DMS153 (cell line): ENCODE measurements at places on chromosomes 12 and 14.

DNA sequence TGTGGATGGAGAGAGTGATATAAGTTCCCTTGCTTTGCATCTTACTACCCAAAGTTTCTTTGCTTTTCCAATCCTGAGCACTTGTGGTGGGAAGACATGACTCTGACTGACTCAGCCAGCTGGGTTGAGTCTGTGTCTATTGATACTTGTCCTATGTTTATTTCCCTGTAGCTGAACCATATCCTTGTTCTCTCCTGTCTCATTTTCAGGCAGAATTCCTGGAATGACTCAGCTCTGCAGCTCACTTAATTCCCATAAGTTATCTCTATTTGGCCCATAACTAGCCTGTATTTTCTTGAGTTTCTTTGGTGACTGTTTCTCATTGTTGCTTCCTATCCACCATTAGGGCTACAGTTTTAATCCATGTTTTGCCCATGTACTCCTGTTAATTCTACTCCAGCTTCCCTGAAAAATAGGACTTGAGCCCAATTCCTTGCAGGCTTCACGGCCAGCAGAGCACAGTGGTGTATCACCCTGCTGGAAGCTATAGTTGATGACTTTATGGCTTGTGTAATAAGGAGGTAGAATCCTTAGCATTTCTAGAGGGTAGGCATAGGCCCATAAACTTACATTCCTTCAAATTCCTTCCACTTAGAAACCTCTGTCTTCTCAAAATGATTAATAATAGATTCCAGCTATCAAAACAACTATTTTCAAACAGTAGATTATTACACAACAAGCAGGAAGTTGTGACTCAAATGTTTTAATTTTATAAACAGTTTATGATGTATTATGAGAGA, 183.1 kb downstream of the TMTC3 start:
- no peak for DNase-seq

DNA sequence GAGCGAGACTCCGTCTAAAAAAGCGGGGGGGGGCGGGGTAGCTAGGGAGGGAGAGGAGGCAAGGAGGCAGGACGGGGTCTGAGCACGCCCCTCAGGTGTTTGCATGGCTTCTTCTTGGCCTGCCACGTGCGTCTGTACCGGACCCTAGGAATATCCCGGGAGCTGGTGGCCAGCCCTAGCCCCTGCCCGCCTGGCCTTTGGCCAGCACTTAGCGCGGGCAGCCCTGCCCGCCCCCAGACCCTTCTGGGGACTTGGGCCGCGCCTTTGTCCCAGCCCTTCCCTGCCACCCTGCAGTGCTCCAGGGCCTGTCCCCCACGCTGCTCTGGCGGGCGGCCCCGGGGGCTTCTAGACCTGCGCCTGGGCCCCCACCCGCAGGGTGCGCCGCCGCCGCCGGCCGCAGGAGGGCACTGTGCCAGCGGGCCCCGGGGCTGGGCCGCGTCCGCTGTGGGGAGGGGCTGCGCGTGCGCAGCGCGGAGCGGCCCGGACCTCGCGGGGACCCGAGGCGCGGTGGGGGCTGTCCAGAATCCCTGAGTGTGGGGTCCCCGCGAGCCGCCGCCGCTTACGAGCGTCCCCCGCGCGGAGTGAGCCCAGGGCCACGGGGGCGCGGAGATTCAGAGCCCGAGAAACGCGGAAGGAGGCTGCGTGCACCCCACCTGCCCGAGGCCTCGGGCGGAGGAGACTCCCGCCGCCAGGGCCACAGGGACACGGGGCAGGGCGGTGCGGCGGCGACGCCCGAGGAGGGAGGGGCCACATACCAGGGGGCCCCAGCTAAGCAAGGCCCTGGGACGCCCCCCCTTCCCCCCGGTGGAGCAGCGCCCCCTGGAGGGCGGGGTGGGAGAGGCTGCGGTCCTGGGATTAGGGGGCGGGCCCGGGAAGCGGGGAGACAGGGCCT, 21.0 kb downstream of the SLC25A29 start:
- no peak for DNase-seq

DNA sequence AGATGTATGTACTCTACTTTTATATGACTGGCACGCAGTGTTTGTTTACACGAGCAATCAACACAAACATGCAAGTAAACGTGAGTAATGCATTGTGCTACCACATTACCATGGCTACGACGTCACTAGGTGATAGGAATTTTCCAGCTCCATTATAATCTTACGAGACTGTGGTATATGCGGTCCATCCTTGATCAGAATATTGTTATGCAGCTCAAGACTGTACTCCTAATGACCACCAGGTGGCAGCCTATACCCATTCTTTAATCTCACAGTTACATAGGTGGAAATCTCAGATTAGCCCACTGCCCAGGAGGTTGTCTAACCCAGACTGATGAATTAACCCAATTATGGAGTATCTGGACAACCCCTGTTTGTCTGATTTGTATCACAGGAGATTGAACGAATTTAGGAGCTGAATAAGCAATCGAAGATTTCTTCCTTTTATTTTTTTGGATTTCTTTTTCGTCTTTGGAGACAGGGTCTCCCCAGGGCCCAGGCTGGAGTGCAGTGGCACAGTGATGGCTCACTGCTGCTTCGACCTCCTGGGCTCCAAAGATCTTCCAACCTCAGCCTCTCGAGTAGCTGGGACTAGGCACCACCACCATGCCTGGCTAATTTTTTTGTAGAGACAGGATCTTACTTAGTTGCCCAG, 8.7 kb upstream of the TESPA1 start:
- peak; percentile 61 for DNase-seq

- DNase-seq, result no peak
Observed at GRCh38 chr14:77955816-77956484, 156.0 kb downstream of the ADCK1 start.

DNA sequence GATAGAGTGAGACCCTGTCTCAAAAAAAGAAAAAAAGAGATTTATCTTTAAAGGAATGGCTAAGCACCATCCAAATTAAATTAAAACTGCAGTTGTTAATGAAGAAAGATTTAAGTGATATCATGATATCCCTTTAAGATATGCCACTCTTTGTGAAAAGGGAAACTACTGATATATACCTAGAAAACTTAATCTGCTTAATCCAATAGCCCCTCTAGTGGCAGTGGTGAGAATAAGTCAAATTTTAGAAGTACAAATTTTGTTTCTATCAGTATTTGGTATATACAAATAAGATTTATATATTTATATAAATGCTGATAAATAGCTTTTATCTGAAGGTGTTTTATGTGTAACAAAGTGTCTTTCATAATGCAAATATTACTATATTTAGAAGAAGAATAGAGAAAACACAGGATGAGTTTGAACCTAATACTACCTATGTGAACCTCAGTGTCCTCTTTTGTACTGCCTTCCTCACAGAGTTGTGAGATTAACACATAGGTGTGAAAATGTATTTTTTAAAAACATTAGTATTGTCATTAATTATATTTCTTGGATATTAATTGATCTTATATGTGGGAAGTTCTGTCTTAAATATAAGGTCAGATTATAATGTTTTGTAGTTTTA, 51.4 kb upstream of the GARIN2 start:
- no peak for DNase-seq

DNA sequence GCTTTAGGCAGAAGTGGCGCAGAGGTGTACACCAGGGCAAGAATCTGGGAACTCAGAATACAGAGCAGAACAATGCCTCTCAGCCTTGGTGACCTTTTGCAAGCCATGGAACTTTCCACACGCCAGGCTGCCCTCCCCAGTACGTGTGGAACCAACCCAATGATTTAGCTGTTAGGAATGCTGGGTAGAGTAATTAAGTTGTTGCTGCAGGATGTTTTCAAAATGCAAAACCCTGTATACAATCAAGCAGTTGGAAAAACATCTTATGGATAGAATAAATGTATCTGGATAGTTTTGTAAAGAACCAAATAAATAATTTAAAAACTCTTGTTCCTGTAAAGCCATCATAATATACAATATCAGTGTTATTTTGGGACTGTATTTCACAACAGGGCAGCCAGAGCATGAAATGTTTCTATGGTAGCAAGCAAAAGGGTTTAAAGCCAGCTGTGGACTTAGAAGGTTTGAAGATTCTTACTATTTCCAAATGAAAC, 19.4 kb downstream of the PPP1R36 start:
- no peak for DNase-seq

DNA sequence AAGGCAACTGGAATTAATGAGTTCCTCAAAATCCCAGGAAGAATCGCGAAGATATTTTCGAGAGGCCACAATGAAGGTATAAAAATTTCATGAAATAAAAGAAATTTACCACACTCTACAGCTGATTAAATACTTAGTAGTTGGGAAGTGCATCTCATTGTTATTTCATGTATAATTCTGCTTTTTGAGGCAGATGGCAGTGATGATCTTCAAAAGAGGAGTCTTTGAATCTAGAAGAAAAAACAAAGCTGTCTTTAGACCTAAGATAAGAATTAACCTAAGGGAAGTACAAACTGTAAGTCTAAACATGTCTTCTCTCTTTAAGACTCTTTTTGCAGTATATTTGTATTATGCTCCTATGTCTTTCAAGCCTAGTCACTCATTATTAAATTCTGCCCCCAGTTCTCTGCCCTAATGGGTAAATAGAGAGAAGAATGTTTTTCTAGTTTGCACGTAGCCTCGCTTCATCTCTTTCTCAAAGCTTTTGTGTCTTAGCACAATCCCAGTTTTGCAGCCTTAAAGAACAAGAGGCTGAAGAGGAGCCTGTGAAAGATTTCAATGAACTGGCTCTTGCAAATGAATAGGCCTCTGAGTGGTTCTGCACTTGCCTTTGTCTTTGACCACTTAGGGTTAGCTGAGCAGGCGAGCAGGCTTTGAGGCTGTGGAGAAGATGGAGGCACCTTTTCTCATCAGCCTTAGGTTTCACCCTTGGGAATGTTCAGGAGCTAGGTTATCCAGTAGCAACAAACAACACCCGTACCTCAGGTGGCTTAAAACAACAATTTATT, 32.7 kb downstream of the CFAP54 start:
- peak; percentile 0 for DNase-seq

DNA sequence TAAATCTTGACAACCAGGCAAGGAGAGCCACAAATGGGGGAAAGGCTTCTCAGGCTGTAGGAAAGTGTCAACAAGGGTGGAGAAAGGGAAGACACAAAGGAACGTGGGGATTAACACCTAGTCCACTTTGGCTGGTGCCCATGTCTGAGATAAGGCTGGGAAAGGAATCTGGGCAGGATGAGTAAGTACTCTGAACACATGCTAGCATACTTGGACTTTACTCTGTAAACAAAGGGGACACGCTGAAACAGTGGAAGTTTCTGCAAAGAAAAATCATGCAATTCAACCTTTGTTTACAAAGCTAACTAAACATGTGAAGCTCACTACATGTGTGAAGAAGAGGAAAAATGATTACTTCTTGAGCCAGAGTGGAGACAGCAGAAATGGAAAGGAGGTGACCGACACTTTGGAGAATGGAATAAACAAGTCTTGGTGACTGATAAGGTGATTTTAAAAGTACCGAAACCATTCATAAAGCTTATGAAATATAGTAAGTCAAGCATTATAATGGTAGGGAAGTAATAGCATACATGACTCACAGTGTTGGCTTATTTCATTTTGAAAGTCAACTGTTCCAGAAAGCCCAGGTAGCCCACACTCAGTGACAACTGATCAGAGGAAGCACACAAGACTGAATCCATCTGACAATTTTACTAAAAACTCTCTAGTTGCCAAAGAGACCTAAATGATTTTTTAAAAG, 13.2 kb downstream of the CPNE8 start:
- no peak for DNase-seq

GRCh38 chr14:53714495-53715192, 242.0 kb downstream of the BMP4 start:
- no peak for DNase-seq

- DNase-seq, result no peak
Observed at GRCh38 chr14:52051871-52052270, 17.0 kb downstream of the NID2 start.

DNA sequence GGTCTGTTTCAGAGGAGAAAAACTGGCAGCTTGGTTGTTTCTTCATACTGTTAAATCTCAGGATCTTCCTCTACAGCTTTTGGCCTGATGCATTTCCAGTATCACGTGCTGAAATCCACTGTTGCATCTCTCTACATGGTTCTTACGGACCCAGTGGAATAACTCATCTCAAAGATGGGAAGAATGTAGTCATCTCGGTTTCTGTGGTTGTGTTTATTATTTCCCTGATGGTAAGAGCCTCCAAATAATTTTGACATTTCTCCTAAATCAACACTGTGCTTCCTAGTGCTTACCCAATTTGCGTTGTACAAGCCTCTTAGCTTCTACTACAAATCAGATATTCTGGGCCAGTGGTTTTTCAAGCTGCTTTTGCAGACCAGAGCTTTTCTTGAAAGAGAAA, 812.8 kb downstream of the C12orf50 start:
- no peak for DNase-seq

- DNase-seq, result no peak
Observed at GRCh38 chr12:3988519-3989217, 115.5 kb upstream of the PARP11 start.

GRCh38 chr14:70730393-70730792, 78.9 kb downstream of the MAP3K9 start:
- DNase-seq, result no peak

DNA sequence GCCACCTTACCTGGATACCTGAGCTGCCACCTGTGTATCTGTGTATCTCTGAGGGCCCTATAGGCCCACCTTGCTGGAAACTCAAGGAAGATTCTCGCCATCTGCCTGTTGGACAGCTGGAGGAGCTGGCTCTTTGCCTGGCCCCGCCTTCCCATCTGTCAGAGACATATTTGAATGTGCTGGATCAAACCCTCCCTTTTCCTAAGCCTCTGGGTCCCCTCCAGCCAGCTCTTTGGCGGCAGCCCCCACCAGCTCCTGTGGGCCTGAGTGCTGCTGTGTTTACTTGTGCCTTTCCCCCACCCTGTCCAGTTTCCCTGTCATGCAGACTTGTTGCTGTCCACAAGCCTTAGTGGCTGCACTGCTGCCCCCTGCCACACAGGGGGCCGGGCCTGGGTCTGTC, 55.9 kb upstream of the SRSF5 start:
- peak; percentile 63 for DNase-seq

DNA sequence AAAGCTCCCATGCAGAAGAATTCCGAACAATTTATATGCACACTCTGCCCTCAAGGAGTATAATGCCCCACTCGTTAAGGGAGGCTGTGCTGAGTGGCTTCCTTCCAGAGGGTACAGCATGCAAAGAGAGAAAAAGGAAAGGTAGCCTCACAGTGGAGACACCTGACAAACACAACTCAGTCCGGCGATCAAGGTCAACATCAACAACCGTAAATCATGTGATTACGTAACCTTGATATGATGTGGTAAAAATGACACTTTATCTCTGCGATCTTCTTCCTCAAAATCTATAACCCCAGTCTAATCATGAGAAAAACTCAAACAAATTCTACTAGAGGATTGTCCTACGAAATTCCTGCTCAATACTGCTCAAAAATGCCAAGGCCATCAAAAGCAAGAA, 400.5 kb upstream of the CCDC196 start:
- DNase-seq, result no peak

- DNase-seq, result no peak
Observed at GRCh38 chr12:93679308-93679925, 2.2 kb downstream of the CRADD start.
